ENCODE measurements at places on chromosomes 6 and 20. TPM values are rescaled to one million over a fixed set of nuclear protein-coding genes. Genes with fewer than 3 reads are reported as not detected.

LKAAEAR1 gene
- not detected for total RNA-seq

ZFP57 gene
- 0.94 TPM for total RNA-seq

TCF19 gene
- total RNA-seq, result 2.2 TPM

FERMT1 gene
- 17.4 TPM for total RNA-seq

TRIM40 gene
- not detected for total RNA-seq

NUDT3 gene
- total RNA-seq, result 36.1 TPM

KIF16B gene
- 11.2 TPM for total RNA-seq

MCCD1 gene
- 3.5 TPM for total RNA-seq

HAO1 gene
- total RNA-seq, result not detected

BMP2 gene
- total RNA-seq, result 25.4 TPM

TAAR6 gene
- total RNA-seq, result not detected

ULBP3 gene
- total RNA-seq, result 11.8 TPM

RBBP8NL gene
- not detected for total RNA-seq

PSORS1C1 gene
- 2.8 TPM for total RNA-seq

MTFR2 gene
- total RNA-seq, result 0.66 TPM

SLC22A16 gene
- 0.91 TPM for total RNA-seq

BPIFB2 gene
- total RNA-seq, result not detected

WFDC6 gene
- not detected for total RNA-seq

HLA-DRA gene
- total RNA-seq, result not detected

TENT5A gene
- total RNA-seq, result 7.0 TPM

CST5 gene
- total RNA-seq, result not detected

TRIM10 gene
- 1.2 TPM for total RNA-seq

SLC17A1 gene
- not detected for total RNA-seq

RNF182 gene
- not detected for total RNA-seq

PTCHD4 gene
- 46.0 TPM for total RNA-seq

PPARD gene
- 5.5 TPM for total RNA-seq

LRRN4 gene
- total RNA-seq, result 0.10 TPM

DSP gene
- total RNA-seq, result 1.4 TPM

C6orf15 gene
- 0.32 TPM for total RNA-seq

PLA2G7 gene
- 1.2 TPM for total RNA-seq

All from motor neuron (in vitro differentiated cells).